Dorsolateral prefrontal cortex (tissue), 122 donors: ENCODE measurements at places on chromosomes 2 and 18.

- no peak for DNase-seq
These were observed 135.9 kb upstream of the SERPINE2 start for GRCh38 chr2:224174990-224175389.

GRCh38 chr2:96208143-96209010 is at the start of gene STARD7:
Gene STARD7 (minus strand): TSS chr2:96208827. CDS start chr2:96208434, 393 bp downstream.
- peak; percentile 98 for DNase-seq

DNA sequence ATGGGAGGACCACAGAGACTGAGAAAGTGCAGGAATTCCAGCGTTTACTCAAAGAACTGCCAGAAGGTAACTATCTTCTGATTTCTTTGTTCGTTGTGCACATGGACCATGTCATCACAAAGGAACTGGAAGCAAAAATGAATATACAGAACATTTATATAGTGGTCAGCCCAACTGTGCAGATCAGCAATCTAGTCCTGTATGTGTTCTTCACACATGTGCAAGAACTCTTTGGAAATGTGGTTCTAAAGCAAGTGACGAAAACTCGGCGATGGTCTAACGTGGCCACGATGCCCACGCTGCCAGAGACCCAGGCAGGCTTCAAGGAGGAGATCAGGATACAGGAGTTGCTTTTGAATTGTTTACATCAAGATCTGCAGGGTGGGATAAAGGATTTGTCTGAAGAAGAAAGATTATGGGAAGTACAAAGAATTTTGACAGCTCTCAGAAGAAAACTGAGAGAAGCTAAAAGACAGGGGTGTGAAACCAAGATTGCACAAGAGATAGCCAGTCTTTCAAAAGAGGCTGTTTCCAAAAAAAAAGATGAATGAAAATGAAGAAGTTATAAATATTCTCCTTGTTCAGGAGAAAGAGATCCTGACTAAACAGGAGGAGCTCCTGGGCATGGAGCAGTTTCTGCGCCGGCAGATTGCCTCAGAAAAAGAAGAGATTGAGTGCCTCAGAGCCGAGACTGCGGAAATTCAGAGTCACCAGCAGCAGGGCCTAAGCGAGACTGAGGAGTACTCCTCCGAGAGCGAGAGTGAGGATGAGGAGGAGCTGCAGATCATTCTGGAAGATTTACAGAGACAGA is 8.3 kb upstream of the CHST10 start:
- DNase-seq, result no peak

- no peak for DNase-seq
These were observed 27.7 kb downstream of the LOXHD1 start for GRCh38 chr18:46629361-46629760.

DNA sequence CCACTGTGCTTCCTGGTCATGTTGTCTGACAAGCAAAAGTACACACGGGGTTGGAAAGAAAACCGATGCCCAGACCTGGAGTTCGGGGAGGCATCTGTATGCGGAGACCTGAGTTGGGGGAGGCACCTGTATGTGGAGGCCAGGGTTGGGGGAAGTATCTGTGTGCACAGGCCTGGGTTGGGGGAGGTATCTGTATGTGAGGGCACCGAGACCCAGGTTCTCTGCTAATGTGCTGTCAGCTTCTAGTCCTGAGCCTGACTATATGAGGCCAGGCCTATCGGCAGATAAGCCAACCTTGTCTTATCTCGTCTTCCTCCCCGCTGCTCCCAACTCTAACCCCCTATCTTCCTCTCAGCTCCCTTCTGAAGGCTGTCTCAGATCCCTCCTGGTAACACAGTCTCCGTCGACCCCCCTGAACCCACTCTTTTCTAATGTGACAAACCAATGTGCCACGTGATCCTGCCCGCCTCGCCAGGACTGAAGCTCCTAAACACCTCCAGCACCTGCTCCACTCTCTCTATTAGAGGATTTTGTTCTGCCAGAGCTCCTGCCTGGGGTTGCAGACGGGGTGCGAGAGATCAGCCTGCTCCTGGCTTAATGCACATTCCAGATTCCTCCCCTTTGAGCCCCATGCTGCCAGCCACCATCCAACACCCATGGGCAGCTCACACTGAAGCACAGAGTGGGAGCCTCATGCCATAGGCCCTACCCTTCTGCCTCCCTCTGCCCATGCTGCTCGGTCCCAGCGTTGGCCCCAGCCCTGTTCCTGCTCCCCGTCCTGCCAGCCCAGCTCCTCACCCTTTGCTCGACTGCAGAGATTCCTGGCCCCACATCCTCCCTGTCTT is 188.4 kb downstream of the SH3BP4 start:
- DNase-seq, result no peak
